Stimulated activated CD4-positive, alpha-beta T cell treated with anti-CD3 and anti-CD28 coated beads, Interleukin-1b, Interleukin-23, amount 100 ng/mL, for 4 hours (primary cell): ENCODE measurements at places on chromosomes 12 and 14.

- no peak for DNase-seq
These were observed 210.4 kb upstream of the KRR1 start for GRCh38 chr12:75721796-75722195.

GRCh38 chr12:42587601-42588523, 1.7 kb downstream of the PRICKLE1 start:
- no peak for DNase-seq

DNA sequence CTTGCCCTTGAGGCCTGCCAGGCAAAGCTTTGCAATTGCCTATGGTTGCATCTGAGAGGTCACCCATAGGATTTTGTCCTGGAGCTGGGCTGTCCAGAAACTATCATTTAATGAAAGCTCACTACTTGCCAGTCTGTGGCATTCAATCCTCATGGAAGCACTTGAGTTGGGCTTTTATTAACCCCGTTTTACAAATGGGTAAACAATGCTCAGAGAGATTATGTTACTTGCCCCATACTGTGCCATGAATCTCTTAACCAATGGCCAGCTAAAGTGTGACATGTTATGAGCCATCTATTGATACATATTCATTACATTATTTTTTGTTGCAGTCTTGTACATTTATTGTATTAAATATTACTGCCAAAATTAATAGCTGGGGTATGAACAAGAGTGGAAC, 35.9 kb downstream of the PDZRN4 start:
- no peak for DNase-seq

GRCh38 chr14:104169005-104169698, 30.8 kb downstream of the KIF26A start:
- no peak for DNase-seq

GRCh38 chr14:49092345-49092744, 493.8 kb downstream of the RPS29 start:
- DNase-seq, result no peak

DNA sequence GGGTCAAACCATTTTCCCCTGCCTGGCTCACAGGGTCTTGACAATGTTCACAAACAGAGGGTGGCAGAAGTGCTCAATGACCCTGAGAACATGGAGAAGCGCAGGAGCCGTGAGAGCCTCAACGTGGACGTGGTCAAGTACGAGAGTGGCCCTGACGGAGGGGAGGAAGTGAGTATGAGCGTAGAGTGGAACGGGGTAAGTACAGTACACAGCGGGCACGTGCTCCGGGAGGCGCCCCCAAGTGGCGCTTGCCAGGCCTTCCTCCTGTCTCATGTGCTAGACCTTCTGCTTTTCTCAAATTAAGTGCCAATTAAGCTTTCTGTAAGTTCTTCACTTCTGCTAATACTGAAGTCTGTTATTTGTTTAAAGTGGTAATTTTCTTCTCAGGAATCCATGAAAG, 35.9 kb downstream of the XRCC3 start:
- DNase-seq, result peak; percentile 5

DNA sequence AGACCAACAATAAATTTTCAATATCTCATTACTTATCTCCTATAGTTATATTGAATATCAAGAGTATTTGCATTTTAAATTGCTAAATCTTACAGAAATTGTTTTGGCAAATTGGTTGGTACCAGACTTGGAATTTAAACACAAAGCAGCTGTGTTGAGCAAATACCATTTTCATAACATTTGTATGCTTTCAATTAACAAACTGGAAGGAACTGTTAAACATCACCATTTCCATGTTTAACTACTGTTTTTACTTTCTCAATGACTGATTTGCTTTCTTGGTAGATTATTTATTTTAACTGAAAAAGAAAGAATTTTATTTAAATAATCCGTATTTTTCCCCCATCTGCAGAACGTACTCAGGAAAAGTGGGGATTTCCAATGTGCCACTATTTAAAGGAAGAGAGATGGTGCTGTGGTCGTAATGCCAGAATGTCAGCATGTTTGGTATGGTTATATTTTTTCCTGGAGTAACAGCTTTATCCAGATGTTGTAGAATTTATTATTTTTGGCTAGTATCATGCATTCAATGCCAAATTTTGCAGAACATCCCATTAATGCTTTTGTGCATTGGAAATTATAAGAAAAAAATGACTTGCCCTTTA, 72.3 kb downstream of the METTL25 start:
- DNase-seq, result no peak

GRCh38 chr14:104757681-104758392, 4.9 kb downstream of the SIVA1 start:
- DNase-seq, result no peak

DNA sequence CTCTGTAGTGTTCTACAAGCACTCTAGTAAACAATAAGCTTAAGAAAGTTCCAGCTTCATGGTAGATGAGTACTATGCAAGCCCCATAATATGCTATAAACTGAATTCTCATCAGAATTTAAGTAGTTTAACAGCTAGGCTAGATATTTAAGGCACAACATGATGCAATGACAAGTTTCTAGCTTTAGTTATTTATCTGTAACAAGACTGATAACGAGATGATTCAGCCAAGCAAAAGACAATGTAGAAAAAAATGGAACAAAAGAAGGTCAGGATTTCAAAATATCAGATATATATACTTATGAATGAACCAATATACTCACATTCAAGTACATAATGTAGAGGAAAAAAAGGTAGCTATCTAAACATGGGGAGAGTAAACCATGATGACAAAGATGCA, 61.0 kb upstream of the RERGL start:
- DNase-seq, result no peak

DNA sequence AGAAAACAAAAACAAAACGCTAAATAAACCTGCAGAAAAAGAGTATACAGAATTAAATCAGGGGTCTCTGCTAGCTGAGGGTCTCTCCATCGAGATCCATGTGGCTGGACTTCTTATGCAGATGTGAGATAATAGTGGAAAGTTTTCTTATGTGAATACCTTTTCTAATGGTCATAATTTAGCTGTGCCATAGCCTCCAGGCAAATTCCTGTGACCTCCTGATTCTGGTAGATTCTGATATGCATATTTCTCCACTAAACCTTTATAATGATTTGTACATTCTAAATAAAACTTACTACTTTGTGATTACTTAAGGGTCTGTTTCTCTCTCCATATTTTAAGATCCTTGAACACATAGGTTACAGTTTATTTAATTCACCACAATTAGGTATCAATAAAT, 1002.6 kb downstream of the GALC start:
- DNase-seq, result no peak

DNA sequence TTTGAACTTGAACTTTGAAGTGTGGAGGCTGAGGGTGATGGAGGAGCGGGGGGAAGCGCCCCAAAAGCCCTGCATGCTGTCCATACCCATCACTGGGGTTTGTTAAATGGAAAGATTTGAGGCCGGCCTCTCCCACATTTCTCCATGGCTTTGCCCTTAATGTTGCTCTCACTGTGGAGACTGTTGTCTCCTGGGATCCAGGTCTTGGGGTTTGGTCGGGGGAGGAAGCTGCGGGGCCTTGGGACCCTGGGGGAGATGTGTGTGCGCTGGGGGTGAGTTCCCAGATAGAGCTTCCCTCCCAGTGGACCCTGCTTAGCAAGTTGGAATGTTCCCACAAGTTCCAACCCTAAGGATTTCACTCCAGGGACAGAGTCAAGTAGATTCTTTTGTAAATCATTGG, 28.0 kb upstream of the LRTM2 start:
- DNase-seq, result no peak

- no peak for DNase-seq
These were observed 179.1 kb downstream of the AACS start for GRCh38 chr12:125244338-125244737.

- DNase-seq, result no peak
These were observed 34.1 kb downstream of the SLCO1A2 start for GRCh38 chr12:21300632-21301031.

GRCh38 chr12:67151886-67152285, 117.3 kb upstream of the CAND1 start:
- no peak for DNase-seq

DNA sequence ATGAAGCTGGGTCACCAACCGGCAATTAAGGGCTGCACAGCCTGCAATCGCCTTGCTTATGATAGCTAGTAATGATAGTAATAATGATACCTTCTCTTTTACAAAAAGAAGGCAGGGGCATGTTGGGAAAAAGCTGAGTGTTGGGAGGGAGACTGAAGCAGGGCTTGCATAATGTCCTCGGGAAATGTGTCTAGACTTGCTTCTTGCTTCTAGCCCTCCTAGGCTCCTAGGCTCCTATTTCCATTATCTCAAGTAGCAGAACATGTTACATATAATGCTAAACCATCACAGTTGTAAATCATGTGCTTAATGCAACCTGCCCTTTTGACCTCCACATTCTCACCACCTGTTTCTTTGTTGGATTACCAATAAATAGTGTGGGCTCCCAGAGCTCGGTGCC, 18.7 kb downstream of the RERGL start:
- no peak for DNase-seq

GRCh38 chr12:63400718-63401117, 249.7 kb upstream of the AVPR1A start:
- DNase-seq, result no peak

DNA sequence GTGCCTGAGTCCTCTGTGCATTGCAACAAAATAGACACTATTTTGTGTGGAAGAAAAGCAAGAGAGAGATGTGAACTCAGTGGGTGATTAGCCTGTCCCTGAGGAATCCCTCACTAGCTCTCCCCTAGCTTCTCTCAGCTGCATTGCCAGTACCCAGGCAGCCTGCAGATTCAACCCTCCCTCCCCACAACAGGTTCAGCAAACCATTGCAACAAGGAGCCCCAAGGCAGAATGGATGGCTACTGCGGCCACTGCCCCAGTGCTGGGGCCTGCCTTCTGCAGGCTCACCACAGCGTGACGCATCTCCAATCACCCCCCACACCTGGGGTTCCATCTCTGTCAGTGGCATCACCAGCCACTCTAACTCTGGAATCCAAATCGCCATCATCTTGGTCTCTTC, 2.3 kb downstream of the CRACR2A start:
- DNase-seq, result no peak

- no peak for DNase-seq
These were observed 20.5 kb downstream of the KERA start for GRCh38 chr12:91037276-91037675.

DNA sequence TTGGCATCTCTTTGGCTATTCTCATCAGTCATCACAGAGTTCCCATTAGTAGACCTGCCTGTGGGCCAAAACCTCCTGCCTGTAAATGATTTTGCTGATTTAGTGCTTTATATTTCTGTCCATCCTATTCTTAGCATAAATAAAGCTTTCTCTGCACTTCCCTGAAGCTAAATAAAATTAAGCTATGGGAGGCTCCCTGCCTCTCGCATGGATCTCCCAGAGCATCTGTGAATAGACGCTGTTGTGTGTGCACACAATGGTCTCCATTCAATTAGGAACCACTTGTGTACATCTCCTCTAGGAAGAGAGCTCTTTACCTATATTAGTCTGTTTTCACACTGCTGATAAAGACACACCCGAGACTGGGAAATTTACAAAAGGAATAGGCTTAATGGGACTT, 80.4 kb downstream of the PPFIBP1 start:
- DNase-seq, result no peak

DNA sequence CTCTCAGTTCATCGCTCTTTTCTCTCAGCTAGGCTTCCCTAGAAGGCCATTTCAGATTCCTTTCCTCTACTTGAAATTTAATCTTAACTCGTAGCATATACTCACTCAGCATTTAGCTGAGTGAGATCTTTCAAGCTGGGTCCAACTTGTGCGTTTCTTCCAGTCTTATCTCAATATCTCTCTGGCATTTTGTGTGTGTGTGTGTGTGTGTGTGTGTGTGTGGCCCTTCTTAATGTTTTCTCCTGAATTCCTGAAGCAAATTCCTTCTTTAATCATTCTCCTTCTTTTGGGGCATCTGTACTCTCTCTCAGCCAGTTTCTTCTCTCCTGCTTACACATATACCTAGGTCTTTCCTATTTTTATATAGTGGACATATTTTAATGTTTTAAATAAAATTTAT, 129.1 kb downstream of the KITLG start:
- no peak for DNase-seq

- no peak for DNase-seq
These were observed 71.9 kb downstream of the RESF1 start for GRCh38 chr12:32031109-32031508.

GRCh38 chr14:94989417-94989816, 167.9 kb downstream of the DICER1 start:
- DNase-seq, result no peak

- no peak for DNase-seq
These were observed 37.2 kb upstream of the C14orf132 start for GRCh38 chr14:96001866-96002497.

DNA sequence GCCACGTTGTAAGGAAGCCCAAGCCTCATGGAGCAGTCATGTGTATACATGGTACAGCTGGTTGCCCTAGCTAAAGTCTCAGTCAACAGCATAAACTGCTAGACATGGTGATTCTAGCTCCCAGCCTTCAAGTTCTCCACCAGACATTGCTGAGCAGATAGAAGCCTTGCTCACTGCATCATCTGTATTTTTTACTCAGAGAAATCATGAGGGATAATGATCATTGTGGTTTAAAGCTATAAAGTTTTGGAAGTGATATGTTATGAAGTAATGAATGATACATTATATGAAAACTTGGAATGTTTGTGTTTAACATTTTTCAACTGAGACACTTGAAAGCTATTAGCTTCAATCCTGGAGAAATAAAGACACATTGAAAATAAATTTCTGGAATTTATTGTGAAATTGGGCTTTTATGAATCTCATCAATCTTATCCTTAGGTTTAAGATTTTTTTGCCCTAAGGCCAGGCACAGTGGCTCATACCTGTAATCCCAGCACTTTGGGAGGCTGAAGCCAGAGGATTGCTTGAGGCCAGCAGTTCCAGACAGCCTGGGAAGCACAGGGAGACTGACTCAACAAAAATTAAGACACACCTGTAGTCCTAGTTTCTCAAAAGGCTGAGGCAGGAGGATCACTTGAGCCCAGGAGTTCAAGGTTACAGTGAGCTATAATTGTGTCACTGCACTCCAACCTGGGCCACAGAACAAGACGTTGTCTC, 5.6 kb upstream of the NFATC4 start:
- DNase-seq, result no peak

GRCh38 chr14:51337520-51337919, 97.5 kb downstream of the TMX1 start:
- DNase-seq, result no peak

GRCh38 chr12:12513416-12514006, 49.2 kb downstream of the DUSP16 start:
- DNase-seq, result no peak

DNA sequence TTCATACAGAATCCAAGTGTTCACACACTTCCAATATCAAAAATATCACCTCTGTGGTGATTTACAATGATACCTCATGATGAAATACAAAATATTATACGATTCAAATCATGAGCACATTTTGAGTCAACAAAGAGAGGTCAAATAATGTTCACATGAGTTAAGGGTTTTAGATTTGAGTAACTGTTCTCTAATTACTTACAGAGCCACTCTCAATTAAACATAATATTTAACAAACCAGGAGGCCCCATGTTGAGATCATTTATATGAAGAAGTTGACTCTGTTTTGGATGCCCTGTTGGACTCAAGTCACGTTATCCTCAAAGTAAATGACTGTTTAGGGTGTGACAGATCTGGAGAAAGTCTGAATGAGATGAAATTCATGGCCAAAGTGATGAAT, 53.5 kb downstream of the NUAK1 start:
- DNase-seq, result no peak
